ENCODE measurements at places on chromosomes 3 and 15. TPM values are rescaled to one million over a fixed set of nuclear protein-coding genes. Genes with fewer than 3 reads are reported as not detected.

Gene TMEM158
- total RNA-seq = 19.7 TPM

Gene GOLGA8G
- total RNA-seq = not detected

Gene KLF13
- 16.1 TPM for total RNA-seq

Gene SLC22A13
- total RNA-seq = 0.09 TPM

Gene ACKR2
- total RNA-seq = 0.26 TPM

Gene TM4SF18
- total RNA-seq = under 0.01 TPM

Measured in bronchial smooth muscle cell (primary cell).